ENCODE measurements at places on chromosomes 1 and 21.

GRCh38 chr1:40944326-40944725 is 35.2 kb upstream of the CTPS1 start:
- no peak overlapping the region for H3K4me3 ChIP-seq
- no peak overlapping the region for H3K27ac ChIP-seq
- H3K27me3 ChIP-seq, result no peaks in the 10 kb centered on the region
- H3K4me1 ChIP-seq, result no peaks in the 10 kb centered on the region
- no peak for DNase-seq
- H3K36me3 ChIP-seq, result no peaks in the 10 kb centered on the region

DNA sequence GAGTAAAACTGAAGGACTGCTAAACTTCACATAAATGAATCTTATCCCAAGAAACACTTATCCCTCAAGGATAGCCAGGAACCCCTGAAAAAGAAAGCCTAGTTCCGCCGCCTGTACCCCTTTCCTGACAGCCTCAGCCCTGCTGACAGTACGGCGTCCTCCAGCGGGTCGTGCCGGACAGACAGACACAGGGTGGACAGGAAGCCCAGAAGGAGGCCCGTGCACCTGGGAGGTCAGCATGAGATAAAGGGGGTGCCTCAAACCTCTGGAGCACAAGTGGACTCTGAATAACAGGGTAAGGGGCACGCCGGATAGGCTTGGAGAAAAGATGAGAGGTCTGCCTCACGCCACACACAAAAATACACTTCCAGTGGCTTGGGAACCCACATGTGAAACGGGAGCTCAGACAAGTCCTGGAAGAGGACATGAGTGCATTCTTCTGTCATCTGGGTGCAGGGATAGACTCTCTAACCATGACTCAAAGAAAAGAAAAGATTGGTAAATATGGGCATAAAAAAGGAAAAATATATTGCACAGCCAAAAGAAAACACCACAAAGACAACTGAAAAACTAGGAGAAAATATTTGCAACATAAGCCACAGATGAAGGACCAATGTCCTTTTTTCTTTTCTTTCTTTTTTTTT is 17.3 kb upstream of the ADARB1 start:
- no peak overlapping the region for H3K27ac ChIP-seq
- no peaks in the 10 kb centered on the region for H3K27me3 ChIP-seq
- no peak overlapping the region for H3K4me3 ChIP-seq
- no peak for DNase-seq
- no peaks in the 10 kb centered on the region for H3K4me1 ChIP-seq

DNA sequence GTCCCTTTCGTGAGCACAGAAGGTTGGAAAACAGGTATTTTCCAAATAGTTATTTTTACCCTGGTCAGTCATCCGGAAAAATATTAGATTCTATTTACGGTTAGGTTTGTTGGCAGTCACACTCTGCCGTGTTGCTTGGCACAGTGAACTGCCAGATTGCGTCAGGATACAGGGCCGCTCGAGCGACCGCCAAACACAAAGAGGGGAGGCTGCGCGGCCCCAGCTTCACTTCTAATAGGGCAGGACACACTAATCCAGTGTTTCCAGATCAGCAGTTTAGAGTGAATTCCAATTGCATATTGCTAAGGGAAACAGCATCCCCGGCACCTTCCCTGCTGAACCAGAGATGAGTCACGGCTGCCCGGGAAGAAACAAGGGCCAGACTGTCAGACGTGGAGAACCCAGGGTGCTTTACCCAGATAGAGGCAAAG is 22.9 kb downstream of the UMODL1 start:
- no peak overlapping the region for H3K27ac ChIP-seq
- H3K36me3 ChIP-seq, result no peaks in the 10 kb centered on the region
- H3K4me1 ChIP-seq, result peaks cover 5% of the 10 kb centered on the region
- DNase-seq, result no peak
- H3K4me3 ChIP-seq, result no peak overlapping the region

DNA sequence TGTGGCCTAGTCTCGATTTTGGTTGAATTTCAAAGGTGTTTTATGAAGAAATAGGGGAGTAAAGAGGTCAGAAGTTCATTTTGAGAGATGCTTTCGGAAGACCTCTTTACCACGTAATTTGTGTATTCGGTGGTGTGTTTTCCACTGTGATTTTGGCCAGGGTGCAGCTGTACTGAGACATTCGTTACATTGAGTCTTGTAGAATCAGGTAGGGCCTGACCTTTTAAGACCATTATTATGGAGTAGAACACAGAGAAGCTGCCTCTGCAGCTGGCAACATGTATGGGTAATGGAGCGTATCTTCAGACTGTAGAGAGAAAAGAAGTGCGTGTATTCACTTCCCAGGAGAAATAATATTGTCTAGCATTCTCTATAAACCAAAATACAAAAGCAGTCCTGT is 326.5 kb downstream of the PDE4B start:
- no peaks in the 10 kb centered on the region for H3K27me3 ChIP-seq
- H3K36me3 ChIP-seq, result no peaks in the 10 kb centered on the region
- H3K27ac ChIP-seq, result no peak overlapping the region
- no peaks in the 10 kb centered on the region for H3K4me1 ChIP-seq
- no peak for DNase-seq

GRCh38 chr1:85484716-85485115 is 19.8 kb upstream of the DDAH1 start:
- no peak for DNase-seq
- H3K27ac ChIP-seq, result no peak overlapping the region
- H3K27me3 ChIP-seq, result no peaks in the 10 kb centered on the region
- no peaks in the 10 kb centered on the region for H3K4me1 ChIP-seq

GRCh38 chr1:58950897-58951296 is 167.1 kb upstream of the JUN start:
- no peak overlapping the region for H3K27ac ChIP-seq
- no peaks in the 10 kb centered on the region for H3K36me3 ChIP-seq
- no peaks in the 10 kb centered on the region for H3K27me3 ChIP-seq
- no peak overlapping the region for H3K4me3 ChIP-seq
- no peak for DNase-seq

DNA sequence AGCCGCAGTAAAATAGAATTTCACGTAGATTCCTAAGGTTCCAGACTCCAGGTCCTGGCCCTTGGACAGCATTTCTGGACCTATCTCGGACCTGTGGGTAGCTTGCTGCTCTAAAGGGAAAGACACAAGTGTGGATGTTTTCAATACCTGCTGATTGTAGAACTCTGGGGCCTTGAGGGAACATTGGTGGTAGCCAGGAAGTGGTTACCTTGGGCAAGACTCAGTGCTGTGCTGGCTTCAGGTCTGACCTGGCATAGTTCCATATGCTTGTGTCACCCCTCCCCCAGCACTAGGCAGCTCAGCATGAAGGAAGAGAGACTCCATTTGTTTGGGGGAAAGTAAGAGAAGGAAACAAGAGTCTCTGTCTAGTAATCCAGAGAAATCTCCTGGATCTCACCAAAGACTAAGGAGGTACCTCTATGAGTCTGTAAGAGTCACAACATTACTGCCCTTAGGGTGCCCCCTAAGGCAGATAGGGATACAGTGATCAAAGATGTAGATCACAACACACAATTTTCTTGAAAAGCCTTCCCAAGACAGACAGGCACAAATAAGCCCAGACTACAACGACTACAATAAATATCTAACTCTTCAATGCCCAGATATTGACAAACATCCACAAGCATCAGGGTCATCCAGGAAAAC is 398.8 kb downstream of the TGFB2 start:
- H3K4me3 ChIP-seq, result no peak overlapping the region
- H3K27ac ChIP-seq, result no peak overlapping the region
- H3K36me3 ChIP-seq, result no peaks in the 10 kb centered on the region
- no peaks in the 10 kb centered on the region for H3K27me3 ChIP-seq

- H3K4me1 ChIP-seq, result no peaks in the 10 kb centered on the region
- DNase-seq, result no peak
- H3K36me3 ChIP-seq, result no peaks in the 10 kb centered on the region
Measured at GRCh38 chr1:147185432-147185831, 13.2 kb upstream of the PRKAB2 start.

- H3K36me3 ChIP-seq, result no peaks in the 10 kb centered on the region
- no peak overlapping the region for H3K4me3 ChIP-seq
- H3K27ac ChIP-seq, result no peak overlapping the region
- H3K27me3 ChIP-seq, result no peaks in the 10 kb centered on the region
Measured at GRCh38 chr1:111943066-111943465, 46.4 kb downstream of the KCND3 start.

- H3K36me3 ChIP-seq, result peaks cover 24% of the 10 kb centered on the region
- H3K27ac ChIP-seq, result no peak overlapping the region
- no peak overlapping the region for H3K4me3 ChIP-seq
- H3K27me3 ChIP-seq, result no peaks in the 10 kb centered on the region
- DNase-seq, result no peak
- H3K4me1 ChIP-seq, result no peaks in the 10 kb centered on the region
Measured at GRCh38 chr21:36347962-36348328, 27.9 kb downstream of the MORC3 start.

GRCh38 chr1:2009101-2010053 is 5.8 kb upstream of the CFAP74 start:
- no peaks in the 10 kb centered on the region for H3K4me1 ChIP-seq
- no peak for DNase-seq
- H3K4me3 ChIP-seq, result no peak overlapping the region
- no peak overlapping the region for H3K27ac ChIP-seq
- no peaks in the 10 kb centered on the region for H3K36me3 ChIP-seq

DNA sequence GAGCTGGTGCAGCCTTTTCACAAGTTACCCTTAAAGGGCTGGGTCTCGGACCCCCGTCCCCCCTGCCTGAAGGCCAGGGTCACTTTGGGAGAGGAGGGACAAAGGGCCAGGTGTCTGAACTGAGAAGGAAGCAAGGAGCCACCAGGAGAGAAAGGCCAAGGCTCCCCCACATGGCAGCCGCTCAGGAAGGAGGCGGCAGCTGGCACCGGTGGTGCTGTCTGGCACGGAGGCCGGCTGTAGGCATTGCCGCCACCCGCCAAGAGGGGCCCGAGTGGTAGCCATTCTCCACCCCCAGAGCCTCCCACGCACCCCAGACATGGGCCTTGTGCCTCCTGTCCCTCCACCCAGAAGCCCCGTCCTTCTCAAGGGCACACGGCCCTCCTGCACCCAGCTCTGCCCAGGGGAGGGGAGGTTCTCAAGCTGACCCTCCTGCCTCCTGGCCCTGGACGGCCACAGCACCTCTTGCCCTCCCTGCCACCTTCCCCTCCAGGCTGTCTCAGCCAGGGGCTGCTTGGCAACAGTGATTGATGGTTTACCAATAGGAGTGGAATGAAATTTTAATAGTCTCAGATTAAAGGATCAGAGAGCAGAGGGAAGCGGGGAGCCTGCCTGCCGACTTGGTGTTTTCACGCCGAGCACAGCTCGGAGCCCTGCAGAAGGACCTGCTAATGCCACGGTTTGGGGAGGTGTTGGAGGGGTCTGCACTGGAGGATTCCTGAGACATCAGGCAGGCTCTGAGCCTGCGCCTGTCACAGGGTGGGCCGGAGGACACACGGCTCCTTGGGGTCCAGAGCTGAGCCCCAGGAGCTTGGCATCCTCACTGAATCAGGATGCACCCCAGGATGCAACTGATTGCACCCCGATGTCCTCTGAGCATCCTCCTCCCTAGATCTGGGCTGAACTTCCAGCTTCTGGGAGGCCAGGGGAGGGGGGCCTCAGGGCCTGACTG is 211.9 kb upstream of the VAMP3 start:
- no peak overlapping the region for H3K27ac ChIP-seq
- no peak overlapping the region for H3K4me3 ChIP-seq
- H3K27me3 ChIP-seq, result no peaks in the 10 kb centered on the region
- H3K4me1 ChIP-seq, result no peaks in the 10 kb centered on the region

- no peaks in the 10 kb centered on the region for H3K4me1 ChIP-seq
- no peaks in the 10 kb centered on the region for H3K27me3 ChIP-seq
- no peak for DNase-seq
- no peak overlapping the region for H3K4me3 ChIP-seq
- H3K36me3 ChIP-seq, result no peaks in the 10 kb centered on the region
Measured at GRCh38 chr1:92754000-92754718, 30.7 kb downstream of the EVI5 start.

- H3K4me1 ChIP-seq, result peaks cover 21% of the 10 kb centered on the region
- no peaks in the 10 kb centered on the region for H3K27me3 ChIP-seq
- no peak for DNase-seq
- no peak overlapping the region for H3K4me3 ChIP-seq
- no peaks in the 10 kb centered on the region for H3K36me3 ChIP-seq
- no peak overlapping the region for H3K27ac ChIP-seq
Measured at GRCh38 chr1:230123280-230124185, 56.5 kb downstream of the GALNT2 start.

- H3K27ac ChIP-seq, result no peak overlapping the region
- no peak for DNase-seq
Measured at GRCh38 chr1:212683357-212683722, 16.3 kb downstream of the BATF3 start.

DNA sequence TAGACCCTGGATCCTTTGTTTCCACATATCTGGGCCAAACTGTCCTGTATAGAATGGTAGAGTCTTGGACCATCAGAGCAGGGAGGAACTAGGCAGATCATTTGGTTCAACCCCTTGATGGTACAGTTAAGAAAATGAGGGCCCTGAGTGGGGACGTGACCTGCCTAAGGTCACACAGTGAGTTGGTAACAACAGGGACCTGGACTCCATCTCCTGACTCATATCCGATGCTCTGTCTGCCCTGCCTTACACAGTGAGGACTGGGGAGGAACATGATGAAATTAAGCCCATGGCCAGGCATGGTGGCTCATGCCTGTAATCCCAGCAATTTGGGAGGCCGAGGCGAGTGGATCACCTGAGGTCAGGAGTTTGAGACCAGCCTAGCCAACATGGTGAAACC is 440.2 kb downstream of the PTPRU start:
- no peak for DNase-seq
- no peaks in the 10 kb centered on the region for H3K4me1 ChIP-seq
- H3K4me3 ChIP-seq, result no peak overlapping the region
- no peaks in the 10 kb centered on the region for H3K36me3 ChIP-seq

- H3K27ac ChIP-seq, result no peak overlapping the region
- H3K36me3 ChIP-seq, result no peaks in the 10 kb centered on the region
- no peak for DNase-seq
- no peak overlapping the region for H3K4me3 ChIP-seq
Measured at GRCh38 chr1:53576866-53577760, 117.9 kb downstream of the DMRTB1 start.

GRCh38 chr1:208100906-208101305 is 143.3 kb downstream of the PLXNA2 start:
- H3K27me3 ChIP-seq, result no peaks in the 10 kb centered on the region
- no peak overlapping the region for H3K4me3 ChIP-seq
- H3K36me3 ChIP-seq, result no peaks in the 10 kb centered on the region
- no peak overlapping the region for H3K27ac ChIP-seq
- DNase-seq, result no peak

Measured in H1 (cell line).